ENCODE measurements at places on chromosomes 5 and 9. TPM values are rescaled to one million over a fixed set of nuclear protein-coding genes. Genes with fewer than 3 reads are reported as not detected.

- H3K27me3 ChIP-seq: no peaks in the 10 kb centered on the region
- no peak overlapping the region for H3K27ac ChIP-seq
- no peaks in the 10 kb centered on the region for H3K4me1 ChIP-seq
- H3K36me3 ChIP-seq: no peaks in the 10 kb centered on the region
Observed at GRCh38 chr5:68953231-68953874, 140.5 kb upstream of the SLC30A5 start.

DNA sequence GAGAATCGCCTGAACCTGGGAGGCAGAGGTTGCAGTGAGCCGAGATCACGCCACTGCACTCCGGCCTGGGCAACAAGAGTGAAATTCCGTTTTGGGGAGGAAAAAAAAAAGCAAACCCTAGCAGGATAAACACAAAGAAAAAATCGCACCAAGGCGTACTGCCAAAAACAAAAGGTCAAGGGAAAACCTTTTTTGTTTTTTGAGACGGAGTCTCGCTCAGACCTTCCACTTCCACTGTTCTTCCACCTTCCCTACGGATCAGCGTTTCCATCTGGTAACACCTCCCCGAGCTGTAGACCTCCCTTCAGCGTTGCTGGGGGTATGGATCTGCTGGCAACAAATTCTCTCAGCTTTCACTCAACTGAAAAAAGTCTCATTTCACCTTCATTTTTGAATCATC, 20.1 kb upstream of the FCN2 start:
- DNase-seq: no peak
- H3K4me3 ChIP-seq: no peak overlapping the region
- no peak overlapping the region for H3K27ac ChIP-seq
- no peaks in the 10 kb centered on the region for H3K27me3 ChIP-seq

GRCh38 chr9:75834878-75835277, 55.6 kb upstream of the PCSK5 start:
- no peak overlapping the region for H3K27ac ChIP-seq
- DNase-seq: no peak

DNA sequence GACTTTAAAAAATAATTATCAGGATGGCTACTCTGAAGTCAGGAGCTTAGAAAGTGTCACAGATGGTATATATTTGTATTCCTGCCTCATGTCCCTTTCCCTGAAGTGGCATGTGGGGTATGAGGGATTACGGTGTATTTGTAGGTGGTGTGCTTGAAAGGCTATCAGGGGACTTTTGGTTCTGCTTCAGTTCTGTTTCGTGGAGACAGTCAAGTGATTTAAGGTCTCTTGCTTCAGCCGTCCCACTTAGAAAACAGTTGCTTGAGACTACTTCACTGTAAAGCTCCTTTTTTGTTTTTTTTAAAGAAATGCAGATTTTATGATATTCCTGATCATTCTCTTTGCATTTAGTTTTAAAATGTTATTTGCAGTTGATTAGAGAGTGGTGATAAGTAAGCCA, 18.3 kb downstream of the PARP8 start:
- H3K4me1 ChIP-seq: no peaks in the 10 kb centered on the region
- DNase-seq: no peak

WDR5 gene
- 25.9 TPM for polyA plus RNA-seq

DNA sequence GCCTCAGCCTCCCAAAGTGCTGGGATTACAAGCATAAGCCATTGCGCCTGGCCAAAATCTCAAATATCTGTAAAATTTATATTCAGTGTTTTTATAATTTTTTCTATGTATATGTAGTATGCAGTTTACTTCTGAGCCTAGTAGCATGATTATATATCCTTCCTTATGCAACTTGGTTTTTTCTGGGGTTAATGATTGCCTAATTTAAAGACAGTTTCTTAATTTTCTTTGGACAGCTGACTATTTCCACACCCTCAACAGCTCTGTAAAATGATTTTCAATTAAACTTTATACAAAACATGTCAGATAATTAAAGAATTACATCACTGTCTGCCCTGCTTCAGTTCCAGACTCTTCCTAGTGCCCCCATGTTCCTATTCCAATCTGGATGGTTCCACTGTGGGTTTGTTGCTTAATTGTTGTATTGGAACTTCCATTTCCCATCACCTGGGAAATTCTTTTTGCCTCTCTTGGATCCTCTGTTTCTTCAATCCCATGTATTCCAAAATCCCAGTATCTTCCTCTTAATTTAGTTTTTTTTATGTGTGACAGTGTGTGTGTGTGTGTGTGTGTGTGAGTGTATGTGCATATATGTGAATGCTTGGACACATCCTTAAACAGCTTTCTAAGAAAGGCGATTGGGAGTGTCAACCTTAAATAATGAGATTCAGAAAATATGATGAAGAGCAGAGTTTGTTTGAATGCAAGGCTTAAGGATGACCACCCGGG, 53.2 kb downstream of the C5orf22 start:
- H3K36me3 ChIP-seq: no peaks in the 10 kb centered on the region
- no peak overlapping the region for H3K27ac ChIP-seq
- H3K27me3 ChIP-seq: no peaks in the 10 kb centered on the region

- DNase-seq: no peak
- no peaks in the 10 kb centered on the region for H3K36me3 ChIP-seq
- no peak overlapping the region for H3K27ac ChIP-seq
- no peaks in the 10 kb centered on the region for H3K4me1 ChIP-seq
Observed at GRCh38 chr5:137833463-137833862, 34.2 kb upstream of the MYOT start.

All from thymus (tissue), 14 donors.